ENCODE measurements at places on chromosomes 6 and 20.

DNA sequence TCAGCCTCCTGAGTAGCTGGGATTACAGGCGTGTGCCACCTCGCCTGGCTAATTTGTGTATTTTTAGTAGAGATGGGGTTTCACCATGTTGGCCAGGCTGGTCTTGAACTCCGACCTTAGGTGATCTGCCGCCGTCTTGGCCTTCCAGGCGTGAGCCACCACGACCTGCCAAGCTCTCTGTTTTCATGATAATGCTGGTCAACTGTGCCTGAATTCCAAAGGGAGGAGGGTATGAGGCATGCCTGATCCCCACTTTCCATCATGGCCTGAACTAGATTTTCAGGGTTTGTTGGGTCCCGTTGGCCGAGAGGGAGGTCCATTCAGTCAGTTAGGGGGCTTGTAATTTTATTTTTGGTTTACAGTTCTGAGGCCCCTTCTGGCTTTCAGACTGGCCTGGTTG is 28.0 kb upstream of the ANGPT4 start:
- DNase-seq, result no peak

GRCh38 chr6:136787726-136788068 is 4.6 kb downstream of the MAP3K5 start:
- DNase-seq, result no peak

GRCh38 chr6:169915769-169916550 is 164.5 kb downstream of the ERMARD start:
- no peak for DNase-seq

DNA sequence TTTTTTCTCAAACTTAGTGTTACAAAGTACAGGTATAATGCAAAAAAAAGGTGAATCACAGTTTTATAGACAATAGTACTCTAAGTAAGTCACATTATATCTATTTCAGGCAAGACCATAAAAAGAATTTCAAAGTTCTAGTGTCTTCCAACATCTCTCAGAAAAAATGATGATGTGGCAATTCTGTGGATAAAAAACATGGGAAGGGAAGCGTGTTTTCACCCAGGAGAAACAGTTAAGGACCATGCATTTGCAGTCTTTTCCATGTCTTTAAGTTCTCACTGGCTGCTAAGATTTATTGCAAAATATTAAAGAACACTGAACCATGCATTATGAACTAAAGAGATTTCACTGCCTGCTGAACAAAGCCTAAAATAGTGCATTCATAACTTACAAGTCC is 1.8 kb downstream of the SSR1 start:
- DNase-seq, result no peak

- DNase-seq, result no peak
These were observed 59.0 kb upstream of the THEMIS start for GRCh38 chr6:127959869-127960268.

GRCh38 chr6:119476554-119476953 is 127.0 kb upstream of the MAN1A1 start:
- DNase-seq, result no peak

DNA sequence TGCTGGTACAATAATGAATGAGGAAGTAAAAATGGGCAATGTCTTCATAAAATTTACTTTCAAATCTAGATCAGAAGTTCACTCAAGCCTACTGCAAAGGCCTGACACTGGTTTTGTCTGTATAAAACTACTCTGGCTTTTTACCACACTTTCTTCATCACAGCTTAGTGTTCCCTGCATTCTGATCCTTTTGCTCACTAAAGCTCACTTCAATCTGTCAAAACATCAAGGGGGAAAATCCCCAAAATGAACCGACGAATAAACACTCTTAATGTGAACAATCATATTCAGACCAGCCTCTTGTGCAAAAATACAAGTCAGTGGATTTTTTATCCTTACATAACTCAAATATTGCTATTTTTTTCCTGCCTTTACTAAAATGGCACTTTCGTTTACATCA is 98.5 kb downstream of the PRDM1 start:
- no peak for DNase-seq

DNA sequence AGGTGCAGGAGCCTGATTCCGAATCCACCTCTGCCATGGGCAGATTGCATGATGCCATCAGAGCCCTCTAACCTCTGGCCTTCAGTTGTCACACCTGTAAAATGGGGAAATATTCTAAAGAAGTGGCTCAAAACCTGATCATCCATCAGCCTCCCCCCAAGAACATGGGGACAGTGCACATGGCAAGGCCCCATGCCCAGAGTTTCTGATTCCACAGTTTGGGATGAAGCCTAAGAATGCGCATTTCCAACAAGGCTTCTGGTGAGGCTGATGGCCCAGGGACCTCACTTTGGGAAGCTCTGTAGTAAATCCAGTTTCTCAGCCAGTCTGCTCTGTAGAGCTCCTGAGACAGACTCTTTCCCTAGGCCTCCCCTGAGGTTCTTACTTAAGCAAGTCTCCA is 119.9 kb upstream of the CD93 start:
- DNase-seq, result no peak

DNA sequence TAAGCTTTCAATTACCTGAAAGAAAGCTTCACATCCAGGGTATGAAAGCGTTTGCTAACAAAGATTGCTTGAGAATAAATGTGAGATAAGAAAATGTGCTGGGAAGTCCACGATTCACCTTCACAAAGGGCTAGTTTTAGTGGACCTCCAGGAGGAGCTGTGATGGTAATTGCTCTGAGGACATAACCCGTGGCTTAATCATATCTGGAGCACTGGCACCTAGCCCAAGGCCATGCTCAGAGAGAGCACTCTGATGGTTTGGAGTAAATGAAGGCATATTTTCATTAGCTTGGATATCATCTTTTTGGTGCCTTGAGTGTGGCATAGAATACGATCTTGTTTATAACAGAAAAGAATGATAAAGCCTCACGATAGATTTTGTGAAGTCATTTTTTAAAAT is 46.9 kb upstream of the BACH2 start:
- DNase-seq, result no peak

GRCh38 chr20:24275946-24276705 is 193.3 kb upstream of the SYNDIG1 start:
- no peak for DNase-seq

GRCh38 chr20:40558212-40558611 is 130.8 kb downstream of the MAFB start:
- no peak for DNase-seq

DNA sequence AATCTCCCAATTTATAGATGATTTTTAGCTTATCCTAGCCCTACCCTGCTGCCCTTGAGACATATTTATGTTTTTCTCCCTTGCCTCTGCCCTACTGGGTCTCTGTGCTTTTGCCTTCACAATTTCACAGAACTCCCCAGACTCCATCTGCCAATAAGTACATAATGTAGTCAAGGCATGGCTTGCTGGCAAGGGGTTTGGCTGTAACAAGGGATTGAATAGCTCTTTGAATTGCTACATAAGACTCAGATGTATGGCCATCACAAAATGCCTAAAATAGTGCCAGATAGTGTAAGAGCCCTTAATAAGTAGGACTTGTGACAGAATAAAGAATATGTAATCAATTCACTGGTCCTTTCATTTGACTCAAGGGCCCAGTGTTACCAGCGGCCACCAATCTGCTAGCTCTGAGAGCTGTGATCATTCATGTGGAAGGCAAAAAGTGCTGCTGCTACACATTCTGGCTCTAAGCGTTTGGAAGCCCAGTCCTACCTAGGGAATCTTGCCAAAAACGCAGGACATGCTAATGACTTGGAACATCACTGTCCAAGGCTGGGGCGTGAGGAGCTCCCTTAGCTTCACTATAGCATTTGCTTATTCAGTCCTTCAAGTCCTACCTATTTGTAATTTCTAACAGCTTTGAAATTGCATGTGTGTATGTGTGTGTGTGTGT is 20.5 kb downstream of the CLVS2 start:
- no peak for DNase-seq

- no peak for DNase-seq
These were observed 40.8 kb upstream of the ATXN1 start for GRCh38 chr6:16802071-16802470.

DNA sequence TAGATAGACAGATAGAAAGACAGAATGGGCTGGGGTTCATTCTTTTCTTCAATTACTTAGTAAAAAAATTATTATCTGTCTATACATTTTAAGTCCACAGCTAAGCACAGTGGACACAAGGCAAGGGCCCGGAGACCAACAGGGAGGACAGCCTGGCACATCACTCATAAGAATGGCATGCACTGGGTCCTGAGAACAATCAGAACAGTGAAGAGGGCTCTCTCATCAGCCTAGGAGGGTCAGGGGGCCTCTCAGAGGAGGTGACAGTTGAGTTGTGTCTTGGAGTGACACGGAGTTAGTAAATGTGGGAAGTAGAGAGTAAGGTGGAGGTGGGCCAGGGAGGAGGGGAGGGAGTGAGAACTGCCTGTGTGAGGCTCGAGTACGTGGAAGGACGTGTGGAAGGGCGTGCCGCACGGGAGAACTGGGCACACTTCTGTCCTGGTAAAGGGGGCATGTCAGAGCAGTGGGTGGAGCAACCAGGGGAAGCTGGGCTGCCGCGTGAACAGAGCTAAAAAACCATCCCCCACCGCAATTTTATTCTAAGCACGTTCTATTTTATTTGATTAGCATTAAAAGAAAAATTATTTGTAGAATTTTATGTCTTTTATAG is 45.1 kb upstream of the DSP start:
- no peak for DNase-seq

GRCh38 chr6:116335612-116336215 is 35.0 kb upstream of the DSE start:
- DNase-seq, result no peak

Data from HEK293T (cell line).